ENCODE measurements at places on chromosomes 16 and 17.

DNA sequence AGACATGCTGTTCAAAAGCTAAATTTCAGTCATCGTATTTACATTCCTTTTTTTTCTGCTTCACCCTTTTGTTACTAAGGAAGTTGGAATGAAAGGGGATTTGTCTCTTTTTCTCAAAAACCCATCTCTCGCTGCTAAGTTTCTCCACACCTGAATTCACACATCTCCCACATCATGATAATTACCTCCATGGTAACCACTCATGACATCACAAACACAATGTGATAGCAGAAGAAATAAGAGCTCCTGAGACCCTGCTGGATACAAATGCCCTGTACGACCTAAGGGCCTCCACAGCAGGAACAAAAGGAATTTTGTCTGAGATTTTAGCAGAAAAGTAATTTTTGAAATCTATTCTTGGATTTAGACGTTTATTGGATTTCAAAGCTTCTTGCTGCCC lies 82.6 kb upstream of the GNAO1 start:
- no peak for DNase-seq

- DNase-seq: no peak
Observed at GRCh38 chr17:80365983-80366382, 49.0 kb upstream of the ENDOV start.

DNA sequence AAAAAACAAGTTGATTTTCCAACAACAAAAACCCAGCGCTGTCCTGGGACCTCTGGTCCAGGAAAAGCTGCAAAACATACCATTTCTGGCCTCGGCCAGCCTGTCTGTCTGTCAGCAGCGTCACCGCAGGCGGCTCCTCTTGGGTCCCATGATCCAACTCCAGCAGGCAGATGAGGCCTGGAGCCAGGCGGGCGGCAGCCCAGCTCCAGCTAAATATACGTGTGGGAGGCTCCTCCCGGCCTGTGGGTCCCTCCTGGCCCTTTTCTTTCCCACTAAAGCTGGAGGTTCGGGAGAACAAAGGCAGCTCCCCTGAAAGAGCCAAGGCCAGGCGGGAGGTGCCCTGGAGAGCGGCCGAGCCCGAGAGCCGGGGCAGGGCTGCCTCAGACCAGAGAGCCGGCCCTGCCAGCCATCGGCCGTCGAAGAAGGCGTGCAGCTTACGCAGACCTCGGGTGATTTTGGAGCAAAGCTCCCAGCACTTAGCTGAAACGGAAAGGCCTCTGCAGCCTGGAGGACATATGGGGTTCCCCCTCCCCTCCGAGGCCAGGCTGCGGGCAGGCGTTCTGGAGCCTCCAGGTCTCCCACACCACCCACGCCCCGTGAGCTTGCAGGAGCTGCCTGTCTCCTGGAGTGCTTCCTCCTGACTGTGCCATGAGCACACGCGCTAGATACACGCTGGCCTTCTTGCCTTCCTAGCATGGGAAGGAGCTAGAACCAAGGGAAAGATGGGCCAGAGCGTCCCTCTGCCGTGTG lies 19.9 kb upstream of the JPH3 start:
- DNase-seq: no peak

GRCh38 chr17:61218438-61218837 lies 181.2 kb upstream of the TBX2 start:
- no peak for DNase-seq

Measured in activated T-helper 9 cell treated with anti-CD3 and anti-CD28 coated beads, Interleukin-2, amount 50 U/mL, for 16 hours (primary cell).